ENCODE measurements at places on chromosomes 5 and 9. TPM values are rescaled to one million over a fixed set of nuclear protein-coding genes. Genes with fewer than 3 reads are reported as not detected.

Gene DBH
- polyA plus RNA-seq = 0.56 TPM

Gene SOWAHA
- polyA plus RNA-seq = 0.14 TPM

Gene WNT8A
- not detected for polyA plus RNA-seq

DNA sequence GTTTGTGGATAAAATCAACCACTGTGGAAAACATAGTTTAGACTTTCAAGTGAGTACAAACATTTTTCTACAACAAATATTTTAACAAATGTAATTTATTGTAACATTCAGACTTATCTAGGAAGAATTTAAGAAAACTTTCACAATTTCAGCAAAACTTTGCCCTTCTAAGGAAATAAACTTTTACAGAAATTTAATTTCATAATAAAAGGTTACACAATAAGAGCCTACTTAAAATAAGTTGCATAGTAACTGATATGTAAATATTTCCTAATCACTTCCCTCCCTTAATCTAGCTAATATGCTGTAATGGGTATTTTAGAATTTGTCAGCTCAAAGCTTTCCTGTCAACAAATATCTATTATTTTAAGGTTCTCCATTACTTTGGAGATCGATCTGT, 1899.9 kb downstream of the MAT2B start:
- no peak for DNase-seq

GRCh38 chr5:71528206-71528605, 58.9 kb upstream of the MCCC2 start:
- no peak for DNase-seq

DNA sequence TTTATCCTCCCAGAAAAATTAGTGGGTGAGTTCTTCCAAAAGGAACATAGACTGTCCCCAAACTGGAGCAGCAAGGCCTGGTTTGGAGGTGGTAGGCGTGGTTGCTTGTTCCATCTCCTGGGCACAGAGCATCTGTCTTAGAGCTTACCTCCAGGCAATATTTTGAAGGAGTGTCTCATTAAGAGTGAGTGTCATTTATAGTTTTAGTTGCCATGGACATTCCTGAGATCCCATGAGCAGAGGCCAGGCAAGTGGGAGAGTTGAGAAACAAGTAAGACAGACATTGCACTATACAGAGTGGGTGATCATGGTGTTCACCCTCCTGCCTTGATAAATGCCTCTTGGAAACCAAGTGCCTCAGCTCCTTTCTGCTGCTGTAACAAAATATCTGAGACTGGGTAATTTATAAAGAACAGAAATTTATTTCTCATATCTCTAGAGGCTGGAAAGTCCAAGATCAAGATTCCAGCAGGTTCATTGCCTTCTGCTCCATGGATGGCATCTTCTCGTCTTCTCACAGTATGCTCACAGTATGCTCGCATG, 68.5 kb downstream of the KIAA1958 start:
- DNase-seq = no peak

DNA sequence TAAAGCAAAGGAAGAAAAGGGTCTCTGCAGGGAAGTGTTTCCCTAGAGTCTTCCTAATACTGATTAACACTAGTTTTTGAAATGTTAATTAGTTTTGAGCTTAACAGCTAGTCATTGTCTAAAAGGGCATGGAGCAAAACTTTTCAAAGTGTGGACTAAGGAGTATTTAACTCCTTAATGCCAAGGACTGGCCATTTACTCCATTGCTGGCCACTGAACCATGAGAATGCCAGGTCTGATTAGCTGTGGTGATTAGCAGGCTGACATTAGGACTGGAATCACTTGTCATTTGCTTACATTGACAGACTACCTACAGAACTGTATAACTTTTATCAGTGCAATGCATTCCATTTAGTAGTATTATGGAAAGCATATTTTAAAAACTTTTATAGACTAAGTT, 987.0 kb downstream of the NR2F1-AS1 start:
- DNase-seq = no peak

DNA sequence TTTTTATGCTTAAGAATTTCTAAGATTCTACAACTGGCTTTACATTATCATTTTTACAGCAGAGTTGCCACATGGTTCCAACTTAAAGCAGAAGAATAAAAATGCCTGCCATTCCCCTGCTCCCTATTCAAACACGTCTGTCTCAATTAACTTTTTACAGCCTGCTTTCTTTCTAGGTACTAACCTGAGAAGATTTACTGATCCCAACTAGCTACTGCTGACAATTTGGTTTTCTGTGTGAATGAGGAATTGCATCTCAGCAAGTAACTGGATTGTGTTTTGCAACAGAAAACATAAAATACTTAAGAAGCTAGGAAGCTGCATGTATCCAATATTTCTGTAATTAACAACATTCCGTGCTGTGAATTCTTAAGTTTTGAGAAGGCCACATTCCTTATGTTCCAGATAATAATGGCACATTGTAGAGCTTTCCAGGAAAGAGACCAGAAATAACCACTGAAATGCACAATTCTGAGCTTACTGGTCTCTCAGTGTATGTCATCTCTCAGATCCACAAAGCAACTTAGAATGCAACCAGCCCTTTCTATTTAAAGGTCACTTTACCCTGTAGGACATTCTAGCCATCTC, 306.8 kb upstream of the NMUR2 start:
- no peak for DNase-seq

- DNase-seq = peak; percentile 92
Observed at GRCh38 chr5:16465544-16466432, at the start of gene ZNF622. Gene ZNF622, minus strand, starts transcription at chr5:16465800. Its CDS starts 135 bp downstream, at chr5:16465665.

GRCh38 chr5:107717816-107718215, 47.1 kb upstream of the EFNA5 start:
- DNase-seq = no peak
